ENCODE measurements at places on chromosomes 1 and 21.

DNA sequence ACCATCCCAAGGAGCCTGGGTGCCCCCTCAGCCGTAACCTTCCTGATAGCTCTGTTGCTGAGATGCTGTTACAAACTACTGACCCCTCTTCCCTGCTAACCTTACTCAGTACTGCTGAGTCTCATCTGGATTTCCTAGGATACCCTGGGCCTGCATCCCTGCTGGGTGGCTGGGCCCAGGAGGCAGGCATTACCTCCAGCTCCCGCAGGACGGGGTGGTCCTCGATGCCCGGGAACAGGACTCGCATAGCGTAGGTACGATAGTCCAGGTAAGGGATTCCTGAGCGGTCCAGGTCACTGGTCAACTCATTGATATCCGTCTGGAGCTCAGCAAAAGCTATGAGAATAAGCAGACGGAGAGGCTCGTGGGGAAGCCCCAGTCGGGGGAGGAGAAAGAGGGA is 131.9 kb upstream of the CD34 start:
- no peak for DNase-seq

- DNase-seq, result no peak
Observed at GRCh38 chr1:19088717-19089442, 121.2 kb downstream of the UBR4 start.

GRCh38 chr1:61450872-61451571 is 273.9 kb downstream of the TM2D1 start:
- no peak for DNase-seq

DNA sequence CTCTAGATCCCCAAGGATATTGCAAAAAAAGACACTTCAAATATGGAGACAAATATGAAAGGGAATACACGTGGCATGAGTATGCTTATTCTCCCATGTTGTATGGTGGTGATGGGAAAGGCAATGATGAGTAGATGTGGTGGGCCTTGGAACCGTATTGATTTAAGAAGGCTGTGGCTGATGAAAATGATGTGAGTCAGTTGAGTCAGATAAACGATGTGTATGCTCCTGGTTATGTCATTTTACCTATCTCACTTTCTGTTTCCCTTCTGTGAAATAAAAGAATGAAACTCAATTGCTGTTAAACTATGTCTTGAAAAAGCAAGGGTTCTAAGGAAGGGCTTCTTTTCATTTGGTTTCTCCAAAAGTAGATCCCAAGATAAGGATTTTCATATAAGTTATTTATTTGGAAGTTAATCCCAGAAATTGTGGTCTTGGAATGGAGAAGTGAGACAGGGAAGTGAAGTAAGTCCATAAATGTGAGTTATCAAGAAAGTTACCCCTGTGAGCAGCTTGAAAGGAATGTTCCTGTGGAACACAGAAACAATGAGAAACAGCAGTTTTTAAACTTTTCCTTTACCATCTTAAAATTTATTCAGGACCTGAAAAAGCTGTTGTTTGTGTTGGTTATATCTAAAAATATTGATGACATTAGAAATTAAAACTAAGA is 292.0 kb downstream of the DUSP10 start:
- DNase-seq, result no peak

- DNase-seq, result no peak
Observed at GRCh38 chr1:201113451-201114244, 1.4 kb upstream of the CACNA1S start.

- DNase-seq, result no peak
Observed at GRCh38 chr1:200351826-200352549, 57.8 kb downstream of the ZNF281 start.

DNA sequence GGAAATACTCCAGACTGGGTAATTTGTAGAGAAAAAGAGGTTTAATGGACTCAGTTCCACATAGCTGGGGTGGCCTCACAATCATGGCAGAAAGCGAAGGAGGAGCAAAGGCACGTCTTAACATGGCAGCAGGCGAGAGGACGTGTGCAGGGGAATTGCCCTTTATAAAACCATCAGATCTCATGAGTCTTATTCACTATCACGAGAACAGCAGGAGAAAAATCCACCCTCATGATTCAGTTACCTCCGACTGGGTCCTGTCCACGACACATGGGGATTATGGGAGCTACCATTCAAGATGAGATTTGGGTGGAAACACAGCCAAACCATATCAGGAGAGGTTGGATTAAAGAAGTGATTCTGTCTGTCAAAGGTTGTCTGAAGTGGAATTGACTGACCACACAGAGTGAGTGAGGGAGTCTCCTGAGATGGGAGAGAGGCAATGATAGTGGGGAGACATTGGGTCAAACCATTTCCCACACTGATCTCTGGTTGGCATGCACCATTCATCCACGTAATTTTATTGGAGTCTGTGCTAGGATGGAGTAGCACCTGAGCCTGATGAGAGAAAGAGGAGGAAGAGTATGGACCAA is 58.3 kb upstream of the VAMP3 start:
- DNase-seq, result no peak

DNA sequence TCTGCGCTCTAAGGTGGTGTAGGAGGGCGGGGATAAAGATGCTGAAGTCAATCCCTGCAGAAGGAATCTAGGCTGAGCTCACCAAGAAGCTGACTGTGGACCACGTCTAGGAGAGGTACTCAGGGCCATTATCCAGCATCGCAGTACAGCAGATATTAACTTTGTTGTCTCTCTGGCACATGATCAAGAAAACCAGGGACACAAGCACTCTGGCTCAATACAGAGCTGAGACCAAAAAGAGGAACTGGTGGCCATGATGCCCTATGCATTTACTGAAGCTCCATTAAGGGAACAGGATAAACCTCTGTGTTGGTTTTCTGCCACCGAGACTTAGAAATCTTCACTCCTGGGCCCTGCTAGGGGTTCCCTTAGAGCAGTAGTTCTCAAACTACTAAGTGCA is 38.0 kb upstream of the ANGPTL7 start:
- DNase-seq, result no peak

GRCh38 chr1:45297666-45298356 is 28.9 kb upstream of the HPDL start:
- DNase-seq, result no peak

- no peak for DNase-seq
Observed at GRCh38 chr1:35894183-35894582, 11.2 kb downstream of the AGO1 start.

- DNase-seq, result no peak
Observed at GRCh38 chr1:211183747-211184313, 49.9 kb upstream of the KCNH1 start.

- DNase-seq, result no peak
Observed at GRCh38 chr1:145720556-145720877, 1.2 kb downstream of the CD160 start.

DNA sequence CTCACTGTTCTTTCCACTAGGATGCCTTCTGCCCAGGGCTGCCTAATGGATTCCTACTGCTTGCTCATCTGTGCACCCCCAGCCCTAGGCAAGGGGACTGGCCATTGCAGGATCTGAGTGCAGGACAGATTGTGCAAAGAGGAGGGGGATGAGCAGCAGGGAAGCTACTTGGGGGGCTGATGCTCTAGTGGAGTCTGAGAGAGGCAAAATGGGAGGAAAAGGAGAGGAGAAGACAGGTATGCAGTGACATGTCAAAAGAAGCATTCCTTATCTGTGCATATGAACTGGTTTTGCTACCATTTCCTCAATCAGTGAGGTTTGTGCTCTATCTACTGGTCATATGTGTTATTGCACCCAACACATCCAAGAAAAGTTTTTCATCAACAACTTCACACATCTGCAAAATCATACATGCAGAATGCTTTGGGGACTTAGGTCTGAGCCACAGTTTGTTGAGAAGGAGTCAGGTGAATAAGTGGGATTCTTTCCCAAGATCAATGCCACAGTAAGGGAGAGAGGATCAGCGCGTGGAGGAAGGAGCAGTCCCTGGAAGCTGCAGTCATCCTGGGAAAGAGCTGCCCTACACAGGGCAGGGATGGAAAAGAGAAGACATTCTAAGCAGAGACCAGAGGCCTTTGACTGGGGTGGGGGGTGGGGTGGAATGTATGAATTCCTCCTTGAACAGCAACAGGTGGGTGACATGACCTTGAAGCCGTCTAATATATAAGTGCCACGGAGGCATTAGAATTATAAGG is 14.4 kb downstream of the SLC5A9 start:
- no peak for DNase-seq

- DNase-seq, result no peak
Observed at GRCh38 chr21:46316708-46317324, 6.9 kb downstream of the C21orf58 start.

- no peak for DNase-seq
Observed at GRCh38 chr1:41495210-41495948, 10.9 kb upstream of the EDN2 start.

DNA sequence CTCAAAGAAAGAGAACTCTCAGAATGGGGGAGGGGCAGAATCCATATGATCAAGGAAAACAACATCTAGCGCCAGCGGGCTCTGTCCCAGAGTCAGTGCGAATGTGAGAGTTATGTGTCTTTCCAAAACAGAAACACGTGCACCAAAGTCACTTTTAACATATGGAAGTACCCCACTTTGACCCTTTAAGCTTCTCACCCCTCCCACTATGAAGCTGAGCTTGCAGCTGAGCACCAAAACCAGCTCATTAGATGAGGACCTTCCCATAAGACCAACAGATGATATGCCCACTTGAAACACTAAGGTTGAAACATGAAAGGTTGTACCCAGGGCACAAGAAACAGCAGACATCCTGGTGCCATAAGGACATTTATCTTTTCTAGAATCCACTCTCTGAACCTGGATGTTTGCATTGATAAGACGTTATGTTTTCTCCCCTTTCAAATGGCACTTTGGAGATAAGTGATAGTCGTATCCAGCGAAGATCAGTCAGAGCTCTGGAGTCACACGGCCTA is 171.0 kb downstream of the TGFBR3 start:
- no peak for DNase-seq

DNA sequence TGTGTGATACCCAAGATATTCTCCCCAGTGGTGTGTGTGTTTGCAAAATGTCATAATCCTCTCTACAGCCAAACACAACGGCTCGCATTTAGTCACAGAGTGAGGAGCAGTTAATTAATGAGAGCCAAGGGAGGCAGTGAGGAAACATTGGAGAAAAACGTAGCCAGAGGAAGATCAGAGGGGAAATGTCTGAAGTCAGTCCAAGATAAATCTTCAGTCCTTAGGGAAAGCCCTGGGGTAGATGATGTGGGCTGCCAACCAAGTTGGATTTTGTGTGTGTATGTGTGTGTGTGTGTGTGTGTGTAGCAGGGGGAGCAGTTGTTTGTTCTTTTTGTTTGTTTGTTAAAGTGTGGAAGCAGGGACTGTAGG is 201.0 kb upstream of the PTBP2 start:
- no peak for DNase-seq

DNA sequence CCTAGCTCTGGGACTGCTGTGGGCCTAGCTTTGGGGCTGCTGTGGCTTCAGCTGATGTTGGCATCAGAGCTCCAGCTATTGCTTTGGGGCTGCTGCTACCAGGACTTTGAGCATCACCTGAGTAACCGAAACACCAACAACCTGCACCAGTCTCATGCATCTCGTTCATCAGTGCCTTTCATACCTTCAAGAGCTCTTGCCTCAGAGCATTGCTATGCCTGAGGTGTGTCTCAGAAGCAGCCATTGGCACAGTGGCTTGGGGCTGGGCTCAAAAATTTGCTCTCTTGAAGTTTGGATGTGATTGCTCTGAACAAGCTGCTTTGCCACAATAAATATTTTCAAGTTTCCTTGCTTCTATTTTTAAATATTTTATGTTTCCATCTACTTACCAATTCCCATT is 6.7 kb upstream of the LCE2D start:
- no peak for DNase-seq

DNA sequence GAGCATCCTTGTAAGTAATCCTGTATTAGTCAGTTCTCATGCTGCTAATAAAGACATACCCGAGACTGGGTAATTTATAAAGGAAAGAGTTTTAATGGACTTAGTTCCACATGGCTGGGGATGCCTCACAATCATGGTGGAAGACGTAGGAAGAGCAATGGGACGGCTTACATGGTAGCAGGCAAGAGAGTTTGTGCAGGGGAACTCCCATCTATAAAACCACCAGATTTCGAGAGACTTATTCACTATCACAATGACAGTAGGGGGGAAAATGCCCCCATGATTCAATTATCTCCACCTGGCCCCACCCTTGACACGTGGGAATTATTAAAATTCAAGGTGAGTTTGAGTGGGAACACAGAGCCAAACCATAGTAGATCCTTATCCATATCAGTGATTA is 124.7 kb downstream of the HIVEP3 start:
- DNase-seq, result no peak

DNA sequence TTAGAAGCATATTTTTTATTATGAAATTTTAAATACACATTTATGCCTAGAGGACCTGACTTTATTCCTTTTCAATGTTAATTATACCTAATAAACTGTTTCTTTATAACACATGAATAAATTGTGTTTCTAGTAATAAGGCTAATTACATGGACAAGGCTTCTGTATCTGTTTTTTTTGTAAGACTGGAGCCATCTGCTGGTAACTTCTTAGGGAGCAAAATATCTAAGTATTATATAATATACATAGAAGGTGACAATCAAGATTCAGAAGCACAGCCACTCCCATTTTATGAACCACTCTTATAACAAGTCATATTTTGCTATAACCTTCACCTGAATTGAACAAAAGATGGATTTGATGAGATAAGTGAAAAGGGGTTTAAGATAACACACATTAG is 84.2 kb downstream of the LBR start:
- DNase-seq, result no peak

GRCh38 chr1:31064111-31064717 is 1.3 kb downstream of the PUM1 start:
- no peak for DNase-seq

GRCh38 chr1:58251430-58252073 is 295.0 kb downstream of the OMA1 start:
- no peak for DNase-seq

DNA sequence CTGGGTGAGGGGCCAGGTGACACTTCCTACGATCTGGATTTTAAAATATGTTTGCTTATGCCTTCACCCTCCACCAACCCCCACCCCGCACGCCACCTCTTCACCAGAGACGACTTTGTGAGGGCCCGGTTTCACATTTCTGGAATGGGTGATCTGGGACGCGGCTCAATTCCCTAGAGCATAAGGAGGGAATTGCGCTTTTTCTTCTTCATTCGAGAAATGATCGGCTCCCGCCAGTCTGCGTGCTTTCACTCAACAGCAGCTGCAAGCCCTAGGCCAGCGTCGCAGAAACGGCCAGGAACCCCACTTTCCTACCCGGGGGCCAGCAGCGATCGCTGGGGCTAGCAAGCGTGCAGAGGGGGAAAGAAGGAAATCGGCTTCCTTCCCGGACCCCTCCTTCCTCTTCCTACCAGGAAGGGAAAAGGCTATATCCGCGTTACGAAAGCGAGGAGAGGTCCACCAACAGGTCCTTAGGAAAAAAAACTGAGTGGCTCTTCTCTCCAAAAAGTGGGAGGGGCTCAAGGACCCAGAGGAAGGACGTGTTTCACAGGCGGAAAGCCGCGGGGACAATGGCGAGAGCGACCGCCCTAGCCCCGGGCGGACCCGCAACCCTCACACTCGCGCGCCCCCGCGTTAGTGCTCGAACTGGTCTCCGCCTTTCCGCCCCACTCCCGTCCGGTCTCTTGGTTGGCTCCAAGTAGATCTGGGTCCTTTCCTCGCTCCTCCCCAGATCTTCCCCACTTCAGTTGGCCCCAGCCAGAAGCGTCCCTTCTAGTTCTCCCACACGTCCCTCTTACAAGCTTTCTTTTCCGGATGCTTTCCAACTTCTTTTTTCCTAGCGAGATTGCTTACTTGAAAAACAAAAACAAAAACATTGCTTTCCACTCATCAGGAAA is 1.1 kb upstream of the ADAMTS1 start:
- no peak for DNase-seq

GRCh38 chr21:14538483-14538882 is 7.6 kb downstream of the SAMSN1 start:
- no peak for DNase-seq

All from activated gamma-delta T cell treated with anti-CD3 and anti-CD28 coated beads, Interleukin-2, amount 50 U/mL, for 16 hours (primary cell).